Kidney epithelial cell (primary cell): ENCODE measurements at places on chromosomes 6 and 20. TPM values are rescaled to one million over a fixed set of nuclear protein-coding genes. Genes with fewer than 3 reads are reported as not detected.

Gene RBCK1
- total RNA-seq = 292 and 371 TPM in 2 replicates

Gene COQ3
- 3.3 and 5.0 TPM in 2 replicates for total RNA-seq

Gene HDGFL1
- not detected in 2 replicates for total RNA-seq

Gene ZNF391
- total RNA-seq = 4.4 and 9.0 TPM in 2 replicates

DNA sequence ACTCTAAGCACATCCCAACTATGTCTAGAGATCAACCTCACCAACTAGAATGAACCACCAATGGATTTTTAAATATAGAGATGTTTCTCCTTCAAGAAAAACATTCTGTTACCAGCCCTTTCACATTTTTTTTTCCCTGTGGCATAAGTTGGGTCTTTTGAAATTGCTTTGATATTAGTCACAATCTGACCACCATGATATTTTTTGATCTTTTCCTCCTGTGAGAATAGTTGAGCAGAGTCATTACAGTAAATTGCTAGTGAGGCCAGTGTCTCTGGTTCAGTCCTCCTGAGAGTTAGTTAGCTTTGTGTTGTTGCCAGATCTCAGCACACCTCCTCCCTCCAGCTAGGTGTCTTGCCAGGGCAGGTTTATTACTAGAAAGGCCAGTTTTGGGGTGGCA lies 79.7 kb upstream of the MYLIP start:
- peak; percentile 21 for DNase-seq

DNA sequence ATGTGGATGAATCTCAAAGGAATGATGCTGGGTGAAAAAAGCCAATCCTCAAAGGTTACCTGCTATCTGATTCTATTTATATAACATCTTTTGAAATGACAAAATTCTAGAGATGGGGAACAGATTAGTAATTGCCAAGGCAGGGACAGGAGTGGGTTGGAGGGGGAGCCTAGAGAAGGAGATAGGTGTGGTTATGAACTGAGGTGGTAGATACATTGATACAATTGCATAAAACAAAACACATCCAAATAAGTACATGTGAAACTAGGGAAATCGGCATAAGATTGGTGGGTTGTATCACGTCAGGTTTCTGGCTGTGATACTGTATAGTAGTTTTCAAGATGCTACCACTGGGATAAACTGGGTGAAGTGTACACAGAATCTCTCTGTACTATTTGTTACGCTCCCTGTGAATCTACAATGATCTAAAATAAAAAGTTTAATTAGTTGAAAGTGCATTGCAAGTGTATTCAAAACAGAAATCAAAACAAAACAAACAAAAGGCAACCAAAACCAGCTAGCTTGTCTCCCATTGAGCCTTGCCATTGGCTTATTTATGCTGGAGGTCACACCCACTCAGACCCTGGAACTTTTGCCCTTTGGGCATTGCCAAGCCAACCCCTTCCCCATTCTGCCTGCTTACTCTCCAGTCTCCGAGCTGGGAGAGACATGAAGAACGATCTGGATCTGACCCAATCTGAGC lies 27.8 kb downstream of the PPP1R16B start:
- DNase-seq = no peak

GRCh38 chr20:44485078-44485829 lies 9.6 kb downstream of the TTPAL start:
- DNase-seq = no peak

DNA sequence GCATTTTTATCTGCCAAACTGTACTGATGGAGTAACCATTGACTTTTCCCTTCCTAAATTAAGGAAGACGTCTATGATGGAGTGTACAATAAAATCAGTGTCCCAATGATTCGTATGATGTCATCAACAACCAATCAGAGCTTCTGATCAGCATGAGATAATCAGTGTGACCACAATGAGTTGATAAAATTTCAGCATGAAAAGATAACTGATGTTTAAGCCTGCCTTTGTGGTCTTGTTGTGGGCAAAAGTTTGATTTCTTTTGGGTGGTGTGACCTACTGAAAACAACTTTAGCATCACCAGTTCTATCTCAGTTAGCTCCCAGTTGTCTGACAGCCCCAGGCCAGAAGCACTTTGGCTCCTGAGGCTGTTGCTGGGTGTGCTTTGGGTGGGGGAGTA lies 3.3 kb downstream of the PCIF1 start:
- no peak for DNase-seq

GRCh38 chr20:15699431-15700146 lies 873.7 kb downstream of the KIF16B start:
- DNase-seq = no peak

DNA sequence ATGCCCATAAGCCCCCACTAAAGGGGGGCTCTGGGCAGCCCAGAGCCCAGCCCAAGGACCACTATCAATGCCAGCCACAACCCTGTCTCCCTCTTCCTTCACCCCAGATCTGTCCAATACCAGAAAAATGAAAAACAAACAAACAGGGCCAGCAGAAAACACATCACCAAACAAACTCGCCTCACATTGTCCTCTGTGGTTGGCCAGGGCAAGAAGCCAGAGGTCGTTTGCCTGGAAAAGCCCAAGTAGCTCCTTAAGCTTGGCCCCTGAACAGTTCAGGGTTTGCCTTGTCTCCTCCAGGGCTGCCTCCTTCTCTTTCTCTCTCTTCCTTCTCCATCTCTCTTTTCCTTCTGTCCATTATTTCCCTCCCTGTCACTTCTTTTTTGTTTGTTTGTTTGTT lies 10.1 kb upstream of the SCUBE3 start:
- DNase-seq = no peak

DNA sequence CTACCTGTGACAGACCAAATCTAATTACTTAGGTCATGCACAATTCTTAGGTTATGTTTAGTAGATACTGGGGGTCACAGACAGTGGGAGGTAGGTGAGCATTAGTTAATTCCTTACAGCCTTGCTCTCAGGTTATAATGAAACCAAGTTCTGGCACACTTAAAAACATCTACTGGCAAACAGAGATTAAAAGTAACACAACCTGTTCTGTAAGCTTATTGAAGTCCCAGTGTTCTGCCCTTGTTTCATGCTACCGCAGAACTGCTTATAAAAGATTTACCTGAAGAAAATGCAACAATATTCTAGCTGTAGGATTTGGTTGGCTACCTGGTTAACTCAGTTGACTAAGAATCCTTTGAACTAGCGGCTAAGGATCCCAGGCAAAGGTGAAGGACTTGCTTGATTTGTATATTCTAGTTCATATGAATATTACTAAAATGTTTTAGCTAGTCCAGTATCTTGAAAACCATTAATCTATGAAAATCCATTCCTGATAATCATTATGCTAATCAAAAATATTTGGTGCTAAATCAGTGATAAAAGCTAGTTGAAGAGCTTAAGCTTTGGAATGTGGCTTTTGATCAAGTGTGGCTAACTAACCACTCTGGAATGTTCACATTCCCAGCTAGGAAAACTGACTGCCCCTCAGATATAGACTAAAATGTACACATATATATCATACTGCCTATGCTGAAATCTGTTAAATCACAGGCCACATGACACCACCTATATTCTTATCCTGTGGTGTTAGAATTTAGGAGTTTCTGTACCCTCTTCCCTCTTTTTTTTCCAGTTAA lies 7.2 kb downstream of the PEX3 start:
- no peak for DNase-seq

- no peak for DNase-seq
Measured at GRCh38 chr20:46545077-46545826, 5.2 kb downstream of the OCSTAMP start.

GRCh38 chr6:7787137-7787608 lies 61.3 kb downstream of the BMP6 start:
- no peak for DNase-seq

- DNase-seq = no peak
Measured at GRCh38 chr6:36312854-36313648, 23.6 kb downstream of the BNIP5 start.

GRCh38 chr6:18154507-18155149 lies at the start of gene TPMT:
Gene TPMT (minus strand): TSS chr6:18155077. CDS start chr6:18149127, 5,950 bp downstream.
- no peak for DNase-seq

GRCh38 chr6:105402090-105402938 lies 568 bp downstream of the PREP start:
- no peak for DNase-seq

DNA sequence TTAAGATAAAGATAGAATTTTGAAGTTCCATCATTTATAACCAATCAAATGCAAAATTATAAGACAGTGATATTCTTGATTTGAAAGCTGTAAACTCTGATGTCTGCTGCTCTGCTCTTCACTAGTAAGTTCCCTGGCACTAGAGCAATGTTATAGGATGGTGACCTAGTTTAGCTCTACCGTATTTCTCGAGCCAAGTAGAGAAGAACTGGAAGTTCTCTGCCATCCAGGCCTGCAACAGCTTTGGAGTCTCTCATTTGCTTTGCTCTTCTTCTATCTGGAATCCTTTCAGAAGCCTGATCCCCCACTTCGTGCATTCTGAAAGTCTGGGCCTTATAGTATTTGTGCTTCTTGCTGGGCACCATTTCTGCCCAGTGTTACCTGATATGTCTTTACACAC lies 100.3 kb downstream of the PLCB1 start:
- DNase-seq = no peak

GRCh38 chr6:26484161-26484560 lies 15.9 kb upstream of the BTN1A1 start:
- DNase-seq = no peak

DNA sequence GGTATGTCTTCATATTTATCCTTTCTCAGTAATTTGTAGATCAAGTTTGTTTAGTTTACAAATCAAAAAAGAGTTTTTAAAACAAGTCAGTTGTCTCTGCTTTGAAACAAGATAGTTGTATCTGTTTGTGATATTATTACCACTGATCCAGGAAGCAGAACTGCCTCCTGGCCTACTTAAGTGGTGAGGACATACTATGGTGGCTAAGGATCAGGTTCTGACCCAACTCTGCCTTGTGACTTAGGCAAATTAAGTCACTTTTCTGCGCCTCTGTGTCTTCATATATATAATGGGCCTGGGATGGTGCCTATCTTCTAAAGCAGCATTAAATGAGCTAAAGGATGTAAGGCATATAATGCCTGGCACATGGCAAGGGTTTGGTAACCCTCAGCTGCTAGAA lies 8.7 kb downstream of the ANKS1A start:
- no peak for DNase-seq
